ENCODE measurements at places on chromosomes 6 and 20.

- DNase-seq, result no peak
These were observed 104.9 kb downstream of the SNX5 start for GRCh38 chr20:17863577-17864292.

DNA sequence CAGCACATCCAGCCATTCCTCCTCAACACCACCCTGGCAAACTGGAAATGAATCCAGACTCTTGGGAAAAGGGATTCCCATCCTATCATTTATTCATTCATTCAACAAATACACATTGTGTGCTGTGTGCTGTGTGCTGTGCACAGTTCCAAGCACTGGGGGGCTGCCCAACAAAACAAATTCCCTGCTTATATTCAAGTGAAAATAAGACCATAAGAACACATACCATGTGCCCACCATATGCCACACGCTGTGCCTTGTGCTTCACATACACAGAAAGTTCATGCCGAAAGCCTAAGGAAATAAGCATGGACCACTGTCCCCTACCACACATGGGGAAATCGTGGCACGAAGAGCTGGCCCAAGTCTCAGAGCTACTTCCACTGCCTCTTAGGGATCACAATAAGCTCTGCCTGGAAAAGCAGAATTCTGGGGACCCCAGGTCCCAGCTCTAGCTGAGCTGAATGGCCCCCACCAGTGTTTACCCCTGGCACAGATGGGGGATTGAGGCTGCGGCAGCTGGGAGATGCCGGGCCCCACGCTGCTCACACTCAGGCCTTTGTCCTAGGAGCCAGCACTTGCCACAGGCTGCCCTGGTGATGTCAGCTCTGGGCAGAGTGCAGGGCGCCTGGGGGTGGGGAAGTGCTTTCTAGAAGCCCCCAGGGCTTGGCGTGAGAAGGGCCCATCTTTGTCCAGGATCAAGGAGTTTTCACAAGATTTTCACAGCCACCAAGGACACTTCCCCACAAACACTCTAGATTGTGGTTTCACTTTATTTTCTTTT lies 99.6 kb downstream of the PREX1 start:
- DNase-seq, result no peak

DNA sequence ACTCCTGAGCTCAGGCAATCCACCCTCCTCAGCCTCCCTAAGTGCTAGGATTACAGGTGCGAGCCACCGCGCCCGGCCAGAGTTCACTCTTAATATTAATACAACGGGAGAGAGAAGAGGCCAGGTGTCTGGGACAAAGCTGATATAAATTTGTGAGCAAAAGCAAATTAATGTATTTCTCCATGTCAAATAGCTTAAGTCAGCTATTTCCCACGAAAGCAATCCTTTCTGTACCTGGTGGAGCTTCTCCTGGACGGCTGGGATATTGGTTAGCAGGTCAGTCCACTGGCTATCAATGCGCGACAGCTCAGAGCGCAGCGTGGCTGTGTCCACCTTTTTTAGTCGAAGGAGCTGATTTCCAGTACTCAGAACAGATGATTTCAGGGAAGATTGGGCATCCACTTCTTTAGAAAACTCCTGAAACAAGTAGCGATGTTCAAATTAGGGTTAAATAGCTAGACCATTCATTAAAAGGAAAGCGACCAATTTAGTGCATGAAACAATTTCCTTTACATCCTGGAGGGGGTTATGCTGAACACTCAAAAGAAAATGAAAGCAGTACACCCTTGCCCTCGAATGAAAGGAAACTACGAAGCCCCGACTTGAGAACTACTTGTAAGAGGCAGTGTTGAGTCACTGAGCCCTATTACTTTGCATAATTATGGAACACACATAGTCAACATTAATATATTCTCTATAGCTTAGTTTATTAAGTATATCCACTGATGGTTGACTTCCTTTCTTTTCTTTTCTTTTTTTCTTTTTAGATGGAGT lies 403.4 kb downstream of the SYNE1 start:
- no peak for DNase-seq

GRCh38 chr6:21133901-21134300 lies 459.6 kb upstream of the SOX4 start:
- no peak for DNase-seq

GRCh38 chr6:83962582-83962981 lies 71.0 kb upstream of the MRAP2 start:
- DNase-seq, result no peak

- DNase-seq, result no peak
These were observed 145.6 kb upstream of the ID4 start for GRCh38 chr6:19691465-19692167.

GRCh38 chr6:1039746-1040145 lies 272.2 kb upstream of the FOXQ1 start:
- DNase-seq, result no peak

DNA sequence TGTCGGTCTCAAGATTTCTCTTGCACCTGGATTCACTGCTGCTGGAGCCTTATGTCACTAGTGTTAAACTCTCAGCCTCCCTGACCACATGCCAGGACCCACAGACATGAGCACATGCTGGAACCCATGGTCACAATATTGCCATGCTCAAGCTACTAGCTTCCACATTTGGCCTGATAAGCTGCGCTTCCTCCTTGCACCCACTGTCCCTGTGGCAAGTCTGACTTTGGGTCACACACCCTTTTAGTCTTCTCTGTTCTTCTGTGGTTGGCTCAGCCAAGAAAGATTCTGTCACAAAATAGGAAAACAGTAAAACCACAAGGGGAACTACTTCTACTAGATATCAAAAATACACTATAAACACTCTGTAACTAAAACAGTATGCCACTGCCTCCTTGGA lies 68.9 kb upstream of the HDAC2 start:
- no peak for DNase-seq

DNA sequence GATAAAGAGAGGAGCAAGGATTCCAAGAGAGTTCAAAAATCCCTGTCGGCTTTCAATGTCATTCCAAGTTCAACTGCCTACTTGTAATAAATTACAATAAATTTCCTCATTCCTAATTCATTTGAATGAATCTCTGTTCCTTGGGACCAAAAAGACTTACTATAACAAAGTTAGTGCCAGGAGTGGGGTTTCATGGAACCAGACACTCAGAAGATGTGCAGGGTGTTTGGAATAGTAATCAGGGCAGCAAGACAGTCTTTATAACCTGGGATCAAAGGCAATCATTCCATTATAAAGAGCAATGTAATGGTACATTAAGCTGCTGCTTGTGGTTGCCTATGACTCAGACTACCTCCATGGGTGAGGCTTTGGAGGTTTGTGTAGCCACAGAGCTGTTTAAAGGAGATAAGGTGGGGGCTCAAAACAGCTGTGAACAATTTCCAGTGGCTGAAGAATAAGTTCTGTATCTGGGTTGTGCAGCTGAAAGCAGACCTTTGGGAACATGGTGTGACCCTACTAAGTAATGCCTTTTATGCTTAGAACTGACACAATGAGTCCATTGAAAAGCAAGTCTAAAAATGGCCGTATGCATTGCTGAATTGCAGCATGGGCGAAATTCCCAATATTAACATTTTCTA lies 159.9 kb downstream of the LINC00237 start:
- DNase-seq, result no peak

- DNase-seq, result no peak
These were observed 71.3 kb downstream of the TRERF1 start for GRCh38 chr6:42380228-42380979.

DNA sequence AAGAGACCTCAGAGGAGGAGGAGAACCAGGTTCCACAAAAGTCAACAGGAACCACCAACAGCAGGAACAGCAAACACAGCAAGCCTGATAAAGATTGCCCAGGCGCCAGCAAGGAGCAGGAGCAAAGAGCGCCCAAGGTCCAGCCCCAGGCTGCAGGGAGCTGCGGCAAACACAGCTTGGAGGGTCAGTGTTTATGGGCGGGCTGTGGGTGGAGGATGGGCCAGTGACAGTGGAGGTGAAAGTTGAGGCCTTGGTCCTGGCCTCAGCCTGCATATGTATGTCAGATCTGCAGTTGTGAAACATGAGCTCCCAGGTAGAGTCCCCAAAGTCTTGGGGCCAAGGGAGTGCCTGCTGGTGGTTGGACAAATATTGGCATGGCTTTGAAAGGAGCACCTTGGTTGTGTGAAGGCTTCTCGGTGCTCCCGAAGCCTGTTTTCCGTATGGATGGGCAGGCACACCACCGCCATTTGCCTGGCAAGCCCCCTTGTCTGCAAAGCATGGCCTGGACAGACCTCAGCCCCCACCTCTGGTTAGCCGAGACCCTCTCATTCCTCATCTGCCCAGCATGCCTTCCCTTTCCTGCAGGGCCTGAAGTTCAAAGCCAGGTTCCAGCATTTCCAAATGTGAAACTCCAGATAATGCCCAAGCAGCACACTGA lies 2.0 kb upstream of the CAPN11 start:
- DNase-seq, result no peak

DNA sequence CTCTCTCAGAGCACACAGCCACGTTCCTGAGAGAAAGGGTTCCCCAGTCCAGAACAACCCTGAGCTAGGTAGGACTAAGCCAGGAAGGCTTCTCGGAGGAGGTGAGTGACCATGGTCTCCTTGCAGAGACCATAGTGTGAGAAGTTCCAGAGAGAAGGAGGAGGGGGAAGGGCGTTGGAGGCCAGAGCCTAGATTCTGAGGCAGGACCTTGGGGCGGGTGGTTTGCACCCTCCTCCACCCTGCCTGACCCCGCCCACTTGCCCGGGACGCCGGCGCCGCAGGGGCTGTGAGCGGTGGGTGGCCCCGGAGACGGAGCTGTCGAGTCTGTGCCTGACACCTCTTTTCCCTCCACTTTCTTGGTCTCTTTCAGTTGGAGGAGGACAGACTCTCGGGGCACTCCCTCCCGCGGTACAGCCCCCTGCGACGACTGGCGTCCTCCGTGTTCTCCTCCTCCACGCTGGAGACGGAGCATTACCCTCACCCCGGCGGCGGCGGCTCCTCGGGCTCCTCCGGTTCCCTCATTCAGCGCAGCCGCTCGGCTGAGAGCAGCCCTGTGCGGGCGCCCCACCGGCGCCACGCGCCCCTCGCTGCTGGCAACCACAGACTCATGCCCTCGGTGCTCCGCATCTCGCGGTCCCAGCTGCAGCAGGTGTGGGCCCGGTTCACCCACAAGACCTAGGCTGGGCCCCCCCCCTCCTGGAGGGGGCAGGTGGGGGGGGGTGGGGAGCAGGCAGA lies 26.2 kb downstream of the TTBK1 start:
- no peak for DNase-seq

DNA sequence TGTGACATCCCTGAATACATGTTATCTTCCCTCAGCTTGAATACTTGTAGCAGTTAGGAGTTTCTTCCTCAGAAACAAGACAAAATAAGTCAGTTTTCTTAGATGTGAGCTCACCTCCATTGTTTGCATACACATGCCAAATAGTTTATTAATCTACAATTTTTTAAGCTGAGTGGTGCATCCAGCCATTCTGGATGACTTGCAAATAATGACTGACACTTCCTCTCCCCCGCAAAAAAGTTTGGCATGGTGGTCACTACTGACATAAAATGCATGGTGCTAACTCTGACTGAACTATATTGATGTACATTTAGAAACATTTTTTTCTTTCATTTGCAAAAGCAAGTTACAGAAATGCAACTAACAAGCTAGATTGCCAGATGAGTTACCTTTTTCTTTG lies 55.5 kb downstream of the CYB5R4 start:
- no peak for DNase-seq

- DNase-seq, result no peak
These were observed 144.1 kb downstream of the SMAP1 start for GRCh38 chr6:70811788-70812187.

- DNase-seq, result peak; percentile 21
These were observed at the start of gene HLA-DOA for GRCh38 chr6:33008944-33009861. HLA-DOA (minus strand) TSS chr6:33009591.

- DNase-seq, result no peak
These were observed 32.9 kb upstream of the UTRN start for GRCh38 chr6:144252259-144252658.

DNA sequence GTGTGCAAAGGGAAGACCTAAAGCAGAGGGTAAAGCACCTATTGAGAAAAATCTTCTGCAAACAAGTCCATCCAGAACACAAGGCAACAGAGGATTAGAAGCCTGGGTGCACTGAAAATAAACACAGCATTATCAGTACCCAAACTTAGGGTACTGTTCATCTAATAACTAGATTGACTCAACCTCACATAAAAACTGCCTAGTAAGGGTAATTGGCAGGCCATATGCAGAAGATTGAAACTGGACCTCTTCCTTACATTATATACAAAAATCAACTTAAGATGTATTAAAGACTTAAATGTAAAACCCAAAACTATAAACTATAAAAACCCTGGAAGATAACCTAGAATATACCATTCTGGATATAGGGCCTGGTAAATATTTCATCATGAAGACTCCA lies 91.2 kb upstream of the SIRPG start:
- DNase-seq, result no peak

DNA sequence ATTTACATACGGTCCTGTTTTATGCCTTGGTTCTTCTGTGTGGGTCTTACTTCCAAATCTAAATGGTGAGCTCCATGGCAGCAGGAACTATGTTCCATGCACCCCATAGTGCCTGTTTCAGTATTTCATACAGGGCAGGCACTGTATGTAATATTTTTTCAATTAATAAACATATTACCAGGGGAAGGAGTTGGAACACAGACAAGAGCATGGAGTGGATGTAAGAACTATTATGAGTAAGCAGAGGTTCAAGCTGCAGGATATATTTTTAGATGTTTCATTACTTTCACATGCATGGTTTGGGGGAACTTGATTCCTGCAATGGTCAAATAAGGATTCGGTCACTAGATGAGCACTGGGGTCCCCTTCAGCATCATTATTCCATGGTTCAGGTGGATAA lies 108.3 kb downstream of the KIF13A start:
- no peak for DNase-seq

GRCh38 chr6:108163267-108163643 lies 2.6 kb upstream of the NR2E1 start:
- no peak for DNase-seq

DNA sequence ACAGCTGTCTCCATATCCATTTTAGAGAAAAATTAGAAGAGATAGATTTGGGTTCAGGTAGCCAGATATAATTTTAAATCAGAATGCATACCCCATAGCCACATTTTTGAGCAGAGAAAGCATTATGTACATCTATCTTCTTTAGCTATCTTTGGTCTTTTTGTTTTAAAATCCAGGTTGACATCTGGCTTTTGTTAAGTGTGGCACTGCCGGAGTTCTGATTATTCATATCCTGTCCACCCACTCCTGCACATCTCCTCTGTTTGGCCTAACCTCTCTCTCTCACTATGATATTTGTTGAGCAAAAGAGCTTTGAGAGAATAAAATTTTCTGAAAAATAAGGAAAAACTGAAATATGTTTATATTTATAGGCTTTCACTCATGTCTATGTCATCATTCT lies 189.7 kb downstream of the PACRG start:
- no peak for DNase-seq

DNA sequence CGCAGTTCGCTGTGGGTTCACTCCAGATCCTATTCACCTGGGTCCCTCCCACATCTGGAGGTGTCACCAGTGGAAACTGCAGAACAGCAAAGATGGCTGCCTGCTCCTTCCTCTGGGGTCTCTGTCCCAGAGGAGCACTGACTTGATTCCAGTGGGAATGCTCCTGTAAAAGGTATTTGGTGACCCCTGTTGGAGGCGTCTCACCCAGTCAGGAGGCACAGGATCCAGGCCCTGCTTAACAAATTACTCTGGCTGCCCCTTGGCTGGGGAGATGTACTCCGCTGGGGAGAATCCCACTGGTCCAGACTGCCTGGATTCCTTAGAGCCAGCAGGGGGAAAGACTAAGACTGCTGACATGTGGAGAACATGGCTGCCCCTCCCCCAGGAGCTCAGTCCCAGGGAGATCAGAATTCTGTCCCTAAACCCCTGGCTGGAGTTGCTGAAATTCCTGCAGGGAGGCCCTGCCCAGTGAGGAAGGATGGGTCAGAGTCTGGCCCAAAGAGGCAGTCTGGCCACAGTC lies 483.0 kb downstream of the CBLN4 start:
- no peak for DNase-seq

GRCh38 chr6:157323966-157324300 lies 614 bp upstream of the TMEM242 start:
- DNase-seq, result no peak

- no peak for DNase-seq
These were observed 33.2 kb downstream of the CDH22 start for GRCh38 chr20:46275091-46275490.

All from stimulated activated CD8-positive, alpha-beta memory T cell treated with anti-CD3 and anti-CD28 coated beads, Interleukin-4, amount 100 ng/mL, for 1 hour (primary cell).